ENCODE measurements at places on chromosomes 11 and 22.

DNA sequence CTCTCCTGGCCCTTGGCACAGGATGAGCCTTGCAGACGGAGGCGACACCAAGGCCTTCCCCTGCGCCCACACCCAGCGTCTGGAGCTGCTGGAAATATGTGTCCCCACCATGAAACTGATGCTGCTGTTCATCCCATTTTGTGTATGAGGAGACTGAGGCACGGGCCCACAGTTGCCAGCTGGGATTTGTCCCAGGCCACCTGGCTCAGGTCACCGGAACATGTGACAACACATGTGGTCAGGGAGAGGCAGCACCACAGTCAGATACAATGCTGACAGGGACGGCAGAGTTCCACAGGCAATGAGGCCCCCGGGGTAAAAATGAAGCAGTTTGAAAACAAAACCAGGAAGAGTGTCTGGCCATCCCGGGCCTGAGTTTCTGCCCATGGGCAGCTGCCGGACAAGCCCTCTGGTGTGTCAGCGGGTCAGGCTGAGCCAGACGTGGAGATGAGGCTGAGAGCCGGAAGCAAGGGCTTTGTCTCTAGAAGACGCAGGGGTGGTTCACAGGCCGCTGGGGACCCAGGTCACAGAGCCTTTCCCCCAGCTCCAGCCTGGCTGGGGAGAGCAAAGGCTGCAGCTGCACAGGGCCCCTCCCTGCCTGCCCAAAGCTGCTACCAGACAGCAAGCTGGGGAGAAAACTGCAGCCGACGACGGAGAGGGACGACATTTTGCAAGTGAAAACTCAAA, 80.7 kb downstream of the CDKN1C start:
- DNase-seq, result no peak

- DNase-seq, result no peak
These were observed 862 bp upstream of the PDXP start for GRCh38 chr22:37657590-37658132.

DNA sequence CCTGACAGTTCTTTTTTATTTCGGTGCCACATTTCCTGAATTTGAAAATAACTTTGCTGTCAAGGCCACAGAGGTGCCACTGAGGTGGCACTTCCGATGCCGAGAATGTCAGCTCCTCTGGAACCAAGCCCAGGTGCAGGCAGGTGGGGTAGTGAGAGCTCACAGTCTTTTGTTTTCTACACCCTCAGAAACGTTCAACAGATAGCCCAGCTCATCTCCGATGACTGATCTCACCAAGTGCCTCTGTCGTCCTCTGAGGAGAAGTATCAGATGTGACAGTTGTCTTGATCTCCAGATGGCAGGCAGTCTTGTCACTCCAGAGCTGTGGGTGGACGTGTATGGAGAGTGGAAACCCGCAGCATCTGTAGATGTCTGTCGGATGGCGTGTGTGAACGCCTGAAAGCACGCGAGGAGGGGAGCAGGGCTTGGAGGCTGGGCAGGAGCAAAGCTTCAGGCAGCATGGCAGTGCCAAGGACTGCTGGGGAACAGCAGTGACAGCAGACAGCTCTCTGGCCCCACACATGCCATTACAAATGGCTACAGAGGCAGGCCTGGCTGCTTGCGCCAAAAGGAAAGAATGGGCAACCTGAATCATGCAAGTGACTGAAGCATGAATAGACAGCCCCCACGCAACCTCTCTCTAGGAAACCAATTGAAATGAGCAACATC, 877.0 kb downstream of the OPCML start:
- DNase-seq, result no peak

DNA sequence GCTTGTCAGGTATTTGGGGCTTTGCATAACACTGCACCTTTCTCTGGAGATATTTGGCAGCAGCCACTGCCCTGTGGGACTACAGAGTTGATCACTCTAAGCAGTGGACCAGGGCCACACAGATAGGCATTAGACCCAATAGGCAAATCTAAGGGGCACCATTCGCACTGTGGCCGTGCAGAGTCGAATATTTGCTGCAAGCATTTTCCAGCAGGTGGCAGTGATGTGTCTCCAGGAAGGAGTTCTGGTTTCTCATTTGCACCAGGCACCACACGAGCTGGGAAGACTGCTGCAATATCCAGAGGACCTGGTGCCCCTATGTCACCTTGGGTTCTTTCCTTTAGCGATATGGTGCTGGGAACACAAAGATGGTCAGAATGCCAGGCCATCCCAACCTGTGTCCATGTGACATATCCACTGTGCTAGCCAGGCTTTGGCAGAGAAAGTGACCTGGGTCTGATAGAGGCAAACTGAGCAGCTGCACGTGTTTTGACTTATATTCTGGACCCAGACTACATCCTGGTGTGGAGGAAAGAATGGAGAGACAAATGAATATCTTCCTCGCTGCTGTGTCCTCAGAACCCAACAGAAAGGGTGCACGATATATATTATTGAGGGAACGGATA, 318.7 kb downstream of the BUD13 start:
- DNase-seq, result no peak

DNA sequence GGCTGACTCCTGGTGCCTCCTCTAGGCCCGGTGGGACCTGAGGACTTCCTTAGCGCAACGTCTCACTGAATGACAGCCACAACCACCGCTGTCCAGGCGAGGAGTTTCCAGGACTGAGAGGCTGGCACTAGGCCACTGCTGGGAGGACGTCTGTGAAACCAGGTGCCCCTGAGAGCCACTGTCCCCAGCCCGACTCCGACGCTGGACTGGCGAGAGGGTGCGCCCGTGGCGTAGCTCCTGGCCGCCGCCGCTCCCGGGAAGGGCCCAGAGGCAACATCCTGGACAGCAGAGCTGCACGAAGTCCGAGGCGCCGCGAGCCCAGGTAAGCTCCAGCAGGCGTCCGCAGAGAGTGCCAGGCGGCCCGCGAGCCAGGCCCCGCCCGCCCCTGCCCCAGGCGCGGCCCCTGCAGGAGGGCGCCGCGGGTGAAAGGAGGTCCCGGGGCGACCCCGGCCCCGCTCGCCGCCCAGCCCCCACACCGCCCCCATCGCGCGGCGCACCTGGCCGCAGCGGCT, 525 bp downstream of the DGCR2 start:
- DNase-seq, result no peak

- no peak for DNase-seq
These were observed 28.4 kb downstream of the WEE1 start for GRCh38 chr11:9601876-9602199.

DNA sequence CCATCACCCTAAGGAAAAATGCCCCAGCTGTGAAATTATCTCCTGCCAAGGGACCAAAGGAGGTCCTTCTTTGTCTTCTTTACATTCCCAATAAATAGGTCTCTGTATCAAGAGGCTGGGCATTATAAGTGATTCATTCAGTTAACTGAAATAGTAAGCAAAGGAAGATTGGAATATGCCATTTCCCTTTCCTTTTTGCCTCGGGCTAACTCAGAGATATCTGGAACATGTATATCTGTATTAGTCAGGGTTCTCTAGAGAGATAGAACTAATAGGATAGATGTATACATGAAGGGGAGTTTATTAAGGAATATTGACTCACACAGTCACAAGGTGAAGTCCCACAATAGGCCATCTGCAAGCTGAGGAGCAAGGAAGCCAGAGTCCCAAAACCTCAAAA, 15.3 kb upstream of the CWF19L2 start:
- DNase-seq, result no peak

GRCh38 chr22:27885977-27886842, 32.8 kb downstream of the PITPNB start:
- DNase-seq, result no peak

DNA sequence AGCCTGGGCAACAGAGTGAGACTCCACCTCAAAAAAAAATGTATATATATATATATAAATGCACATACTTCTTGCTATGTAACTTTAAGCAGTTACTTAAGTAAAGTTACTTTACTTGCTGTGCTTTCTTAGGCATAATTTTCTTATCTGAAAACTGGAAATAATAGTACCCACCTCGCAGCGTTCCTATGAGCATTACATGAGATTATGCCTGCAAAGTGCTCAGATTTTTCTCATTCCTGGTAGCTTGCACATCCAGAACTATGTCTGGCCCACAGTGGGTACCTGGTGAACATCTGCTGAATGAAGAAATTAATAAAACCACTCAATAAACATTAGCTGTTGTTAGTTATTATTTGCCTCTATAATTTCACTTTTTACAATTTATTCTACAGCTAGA, 6.1 kb upstream of the ROBO3 start:
- DNase-seq, result no peak

- no peak for DNase-seq
These were observed 63.9 kb downstream of the MYO7A start for GRCh38 chr11:77191823-77192495.

GRCh38 chr11:119673759-119674336, 55.2 kb downstream of the NECTIN1 start:
- no peak for DNase-seq

GRCh38 chr11:127471662-127472061, 471.1 kb upstream of the KIRREL3 start:
- DNase-seq, result no peak

- no peak for DNase-seq
These were observed 25.9 kb upstream of the ATXN10 start for GRCh38 chr22:45645526-45646414.

DNA sequence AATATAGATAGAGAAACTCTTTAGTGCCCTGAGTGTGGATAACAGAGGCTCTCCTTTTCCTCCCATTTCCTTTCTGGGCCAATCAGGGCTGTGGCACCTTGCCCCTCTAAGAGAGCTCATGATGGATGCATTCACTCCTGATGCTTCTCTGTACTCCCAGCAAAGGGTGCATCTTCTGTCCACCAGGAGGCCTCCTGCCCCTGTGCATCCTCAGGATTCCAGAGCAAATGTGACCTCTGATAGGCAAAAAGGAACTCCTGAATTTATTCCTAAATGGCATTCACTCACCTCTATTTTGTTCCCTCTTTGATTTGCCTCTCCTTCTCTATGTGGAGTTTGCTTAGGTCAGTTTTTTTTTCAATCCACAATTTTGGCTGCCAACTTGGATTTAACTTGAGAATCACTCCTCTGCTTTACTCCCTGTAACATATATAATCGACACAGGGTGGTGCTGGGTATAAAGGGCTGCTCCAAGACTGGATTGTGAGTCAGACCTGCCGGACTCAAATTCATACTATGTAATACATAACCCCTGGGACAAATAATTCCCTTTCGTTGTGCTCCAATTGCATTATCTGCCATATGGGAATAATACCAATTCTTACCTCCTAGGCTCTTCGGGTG, 1.1 kb upstream of the MRGPRX4 start:
- no peak for DNase-seq

- DNase-seq, result no peak
These were observed 626 bp upstream of the TBX10 start for GRCh38 chr11:67640021-67640757.

GRCh38 chr11:118076754-118077281, at the start of gene TMPRSS4:
TMPRSS4 (plus strand) TSS chr11:118077078; CDS start chr11:118077303, 225 bp downstream.
- DNase-seq, result no peak

- no peak for DNase-seq
These were observed 11.6 kb downstream of the TANGO2 start for GRCh38 chr22:20032407-20032991.
